Left ventricle myocardium superior (tissue), 1 donor: ENCODE measurements at places on chromosomes 7 and 10.

DNA sequence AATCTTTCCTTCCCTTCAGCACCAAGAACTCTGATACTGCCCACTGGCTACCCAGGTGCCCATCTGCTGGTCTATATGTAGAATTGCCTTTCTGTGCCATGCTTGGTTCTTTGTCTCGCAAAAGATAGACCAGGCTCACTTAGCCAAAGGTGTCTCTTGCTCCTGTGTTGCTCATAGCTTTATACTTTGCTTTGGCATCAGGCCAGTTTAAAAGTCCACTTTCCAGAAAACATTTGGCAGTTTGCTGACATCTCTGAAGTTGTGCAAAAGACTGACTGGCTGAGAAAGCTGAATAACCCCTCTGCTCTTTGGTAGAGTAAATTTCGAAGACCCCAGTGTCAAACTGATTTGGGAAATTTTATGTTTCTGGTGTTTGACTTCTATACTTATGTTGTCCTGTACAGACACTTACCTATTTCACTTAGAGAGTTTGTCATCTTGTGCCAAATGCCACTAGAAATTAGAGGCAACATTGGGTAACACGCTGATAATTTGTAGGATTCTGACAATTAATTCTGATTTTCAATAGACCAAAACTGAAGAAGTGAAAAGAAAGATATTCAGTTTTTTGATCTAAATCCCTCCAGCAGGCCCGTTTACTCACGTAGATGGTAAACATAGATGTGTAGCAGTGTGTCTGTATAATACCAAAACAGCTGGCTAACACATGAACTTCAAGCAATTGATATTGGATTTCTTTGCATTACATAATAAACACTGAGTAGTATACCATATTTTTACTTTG is 91.1 kb downstream of the CPED1 start:
- no peak for DNase-seq

GRCh38 chr10:90589825-90590224 is 268.0 kb downstream of the HTR7 start:
- no peak for DNase-seq

DNA sequence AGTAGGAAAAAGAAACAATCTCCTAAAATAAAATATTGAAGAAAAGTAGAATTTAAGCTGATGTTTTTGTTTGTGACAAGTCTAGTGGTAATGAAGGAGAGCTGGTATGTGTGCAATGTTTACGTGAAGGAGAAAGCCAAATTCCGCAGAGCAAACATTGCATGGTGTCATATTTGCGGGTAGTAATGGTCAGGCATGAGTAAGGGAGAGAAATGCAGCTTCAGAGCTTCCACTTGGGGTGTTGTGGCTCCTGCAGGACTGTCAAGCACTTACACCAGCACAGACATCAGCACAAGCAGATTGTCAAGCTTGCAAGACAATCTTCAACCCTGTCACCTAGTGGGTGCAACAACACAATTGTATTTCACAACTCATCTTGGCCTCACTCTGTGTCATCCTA is 136.5 kb upstream of the ETV1 start:
- DNase-seq: no peak

- no peak for DNase-seq
Measured at GRCh38 chr10:5091196-5091595, 3.0 kb upstream of the AKR1C3 start.

- DNase-seq: no peak
Measured at GRCh38 chr10:14555807-14556206, 218.9 kb downstream of the FAM107B start.

GRCh38 chr7:129898502-129899160 is 54.1 kb downstream of the UBE2H start:
- no peak for DNase-seq
